Activated CD8-positive, alpha-beta T cell treated with anti-CD3 and anti-CD28 coated beads, Interleukin-2, amount 10 ng/mL, durations not matched to agents 7 days and 5 days (primary cell): ENCODE measurements at places on chromosomes 11 and 22. TPM values are rescaled to one million over a fixed set of nuclear protein-coding genes. Genes with fewer than 3 reads are reported as not detected.

CCDC15 gene
- 7.7 TPM for total RNA-seq

CDC42EP2 gene
- 1.2 TPM for total RNA-seq

CALCA gene
- not detected for total RNA-seq

CHADL gene
- total RNA-seq = 1.0 TPM

ADAMTS8 gene
- not detected for total RNA-seq

HORMAD2 gene
- not detected for total RNA-seq

APLNR gene
- total RNA-seq = not detected

GPR83 gene
- total RNA-seq = not detected

RAB38 gene
- 0.82 TPM for total RNA-seq

CECR2 gene
- total RNA-seq = not detected

OR8D4 gene
- total RNA-seq = not detected

LINC01488 gene
- total RNA-seq = not detected

BTG4 gene
- total RNA-seq = not detected

TMEM191B gene
- not detected for total RNA-seq

SCGB1C1 gene
- not detected for total RNA-seq

TMEM121B gene
- 0.18 TPM for total RNA-seq

UPK3A gene
- not detected for total RNA-seq

TRPM5 gene
- total RNA-seq = not detected

PELI3 gene
- 5.1 TPM for total RNA-seq

C11orf86 gene
- not detected for total RNA-seq

APOBEC3C gene
- 147 TPM for total RNA-seq

ANKK1 gene
- not detected for total RNA-seq

CHRM4 gene
- 0.37 TPM for total RNA-seq

GLYATL1 gene
- not detected for total RNA-seq

CDC42BPG gene
- total RNA-seq = 0.61 TPM

DUSP8 gene
- 0.13 TPM for total RNA-seq
